CD4-positive, alpha-beta T cell treated with Interleukin-1 beta for 1 hour (primary cell): ENCODE measurements at places on chromosomes 5 and 9.

- no peak for DNase-seq
These were observed 1.8 kb upstream of the LHX3 start for GRCh38 chr9:136206602-136207275.

DNA sequence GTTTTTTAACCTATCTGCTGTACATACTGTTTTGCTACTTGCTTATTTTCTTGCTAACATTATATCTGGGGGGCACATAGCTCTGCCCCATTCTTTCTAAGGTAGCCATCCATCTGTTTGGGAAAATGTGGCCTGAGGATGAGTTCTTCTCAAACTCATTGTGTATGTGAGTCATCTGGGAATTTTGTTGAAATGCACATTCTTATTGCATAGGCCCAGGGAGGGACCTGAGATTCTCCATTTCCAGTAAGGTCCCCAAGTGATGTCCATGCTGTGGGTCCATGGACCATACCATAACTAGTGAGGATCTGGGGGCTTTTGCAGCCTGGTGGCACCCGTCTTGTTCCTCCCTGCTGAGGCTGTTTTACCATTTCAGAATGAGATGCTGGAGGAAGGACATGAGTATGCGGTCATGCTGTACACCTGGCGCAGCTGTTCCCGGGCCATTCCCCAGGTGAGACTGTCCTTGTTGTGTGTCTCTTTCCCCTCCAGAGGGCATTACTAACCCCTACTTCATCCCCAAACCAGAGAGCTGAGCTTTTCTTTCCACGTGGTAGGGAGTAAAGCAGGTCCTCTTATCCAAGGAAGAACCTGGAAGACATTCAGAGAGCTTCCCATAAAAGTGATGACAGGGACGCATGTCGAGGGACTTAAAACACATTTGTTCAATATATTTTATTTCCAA lies 28.6 kb downstream of the CYFIP2 start:
- no peak for DNase-seq

GRCh38 chr5:86986837-86987236 lies 280.8 kb upstream of the RASA1 start:
- no peak for DNase-seq

GRCh38 chr9:76219560-76220151 lies 174.6 kb downstream of the RFK start:
- no peak for DNase-seq

DNA sequence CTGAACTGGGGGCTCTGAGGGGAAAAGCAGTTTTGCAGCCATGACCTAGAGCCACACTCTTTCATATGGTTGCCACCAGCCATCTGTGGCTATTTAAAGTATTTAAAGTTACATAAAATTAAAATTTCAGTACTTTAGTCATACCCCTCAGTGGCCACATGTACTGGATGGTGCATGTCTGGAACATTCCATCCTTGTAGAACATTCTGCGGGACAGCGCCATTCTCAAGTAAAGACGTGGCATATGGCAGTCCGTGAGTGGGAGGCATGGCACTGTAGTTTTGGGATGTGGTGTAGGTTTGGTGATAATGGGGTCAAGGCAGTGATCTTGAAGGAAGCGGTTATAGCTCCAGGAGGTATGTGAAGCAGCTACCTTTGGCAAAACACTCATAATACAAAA lies 61.4 kb upstream of the NFIL3 start:
- DNase-seq: no peak

DNA sequence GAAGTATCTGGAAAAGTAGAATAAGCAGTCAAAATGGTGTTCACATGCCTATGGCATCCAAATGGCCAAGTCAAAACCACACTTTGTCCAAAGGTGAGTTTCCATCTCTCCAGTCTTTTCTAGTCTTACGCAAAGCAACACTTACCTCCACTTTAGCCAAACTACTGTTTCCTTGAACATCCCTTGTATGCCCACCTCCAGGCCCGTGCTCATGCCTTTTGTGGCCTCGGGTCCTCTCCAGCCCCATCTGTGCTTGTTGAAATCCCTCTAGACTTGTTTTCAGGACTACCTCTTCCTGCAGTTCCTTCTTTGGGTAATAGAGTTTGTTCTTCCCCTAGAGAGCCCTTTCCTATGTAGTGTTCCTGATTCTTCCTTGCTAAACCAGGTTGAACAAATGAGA lies 61.0 kb downstream of the ANGPTL2 start:
- no peak for DNase-seq
